Cerebellar nuclear complex (tissue), 1 donor: ENCODE measurements at places on chromosomes 13 and 19.

DNA sequence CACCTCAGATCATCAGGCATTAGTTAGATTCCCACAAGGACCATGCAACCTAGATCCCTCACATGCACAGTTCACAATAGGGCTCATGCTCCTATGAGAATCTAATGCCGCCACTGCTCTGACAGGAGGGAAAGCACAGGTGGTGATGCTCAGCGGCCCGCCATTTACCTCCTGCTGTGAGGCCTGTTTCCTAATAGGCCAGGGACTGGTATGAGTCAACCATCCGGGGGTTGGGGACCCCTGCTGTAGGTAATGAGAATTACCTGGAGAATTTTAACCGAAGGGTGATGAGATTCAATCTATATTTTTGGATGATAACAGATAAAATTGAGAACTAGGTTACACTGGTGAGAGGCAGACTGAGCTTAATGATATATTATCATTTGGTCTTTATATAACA is 101.4 kb downstream of the LACC1 start:
- DNase-seq, result no peak

GRCh38 chr13:110233181-110233950 is 73.6 kb downstream of the COL4A1 start:
- DNase-seq, result no peak

GRCh38 chr13:51158880-51159518 is 47.9 kb upstream of the C13orf42 start:
- DNase-seq, result no peak

DNA sequence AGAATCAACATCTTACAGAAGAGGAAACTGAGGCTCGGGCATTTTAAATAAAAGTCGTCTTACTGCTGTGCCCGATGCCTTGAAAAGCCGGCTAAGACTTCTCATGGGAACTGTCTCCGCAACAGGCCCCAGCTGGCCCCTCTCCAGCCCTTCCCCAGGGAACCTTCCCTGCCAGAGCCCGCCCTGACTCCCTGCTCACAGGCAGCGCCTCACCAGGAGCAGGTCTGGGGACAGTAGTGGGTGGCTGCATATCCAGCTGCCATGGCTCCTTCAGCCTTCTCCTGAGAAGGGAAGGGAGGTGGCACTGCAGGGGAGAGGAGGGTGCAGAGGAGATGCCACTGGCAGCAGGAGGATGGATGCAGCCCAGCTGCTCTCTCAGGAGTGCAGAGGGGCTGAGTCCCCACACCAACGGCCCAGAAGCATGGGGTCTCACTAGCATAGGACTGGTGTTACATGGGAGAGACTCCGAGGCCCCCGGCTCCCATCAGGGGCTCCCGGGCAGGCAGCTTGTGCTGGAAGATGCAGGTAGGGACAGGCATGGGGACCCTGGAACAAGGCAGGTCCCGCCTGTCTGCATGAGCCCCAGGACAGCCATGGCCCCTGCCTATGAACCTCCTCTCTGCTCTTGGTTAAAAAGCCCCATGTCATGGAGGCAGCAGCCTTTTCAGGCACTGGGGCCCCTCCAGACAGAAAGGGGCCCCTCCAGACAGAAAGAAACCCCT is 216.4 kb upstream of the SGCG start:
- no peak for DNase-seq

DNA sequence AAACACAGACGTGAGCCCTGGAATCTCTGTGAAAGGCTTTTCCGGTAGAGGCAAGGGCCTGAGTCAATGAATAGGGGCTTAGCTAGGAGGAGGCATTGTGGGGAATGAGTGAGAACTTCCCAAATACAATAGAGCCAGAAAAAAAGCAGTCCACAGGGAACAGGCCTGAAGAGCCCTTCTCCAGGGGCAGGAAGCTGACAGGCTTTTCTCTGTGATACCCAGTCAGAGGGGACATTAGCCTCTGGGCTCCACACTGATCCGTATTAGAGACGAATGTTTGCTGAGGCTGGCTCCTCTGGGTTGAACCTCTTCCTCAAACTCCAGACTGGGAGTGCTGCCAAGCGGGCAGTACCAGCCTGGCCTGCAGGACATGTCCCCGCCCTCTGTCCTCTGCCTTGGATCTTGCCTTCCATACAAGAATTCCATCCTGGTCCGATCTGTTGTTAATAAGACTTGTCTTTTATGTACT is 2.3 kb downstream of the DHRS12 start:
- no peak for DNase-seq

DNA sequence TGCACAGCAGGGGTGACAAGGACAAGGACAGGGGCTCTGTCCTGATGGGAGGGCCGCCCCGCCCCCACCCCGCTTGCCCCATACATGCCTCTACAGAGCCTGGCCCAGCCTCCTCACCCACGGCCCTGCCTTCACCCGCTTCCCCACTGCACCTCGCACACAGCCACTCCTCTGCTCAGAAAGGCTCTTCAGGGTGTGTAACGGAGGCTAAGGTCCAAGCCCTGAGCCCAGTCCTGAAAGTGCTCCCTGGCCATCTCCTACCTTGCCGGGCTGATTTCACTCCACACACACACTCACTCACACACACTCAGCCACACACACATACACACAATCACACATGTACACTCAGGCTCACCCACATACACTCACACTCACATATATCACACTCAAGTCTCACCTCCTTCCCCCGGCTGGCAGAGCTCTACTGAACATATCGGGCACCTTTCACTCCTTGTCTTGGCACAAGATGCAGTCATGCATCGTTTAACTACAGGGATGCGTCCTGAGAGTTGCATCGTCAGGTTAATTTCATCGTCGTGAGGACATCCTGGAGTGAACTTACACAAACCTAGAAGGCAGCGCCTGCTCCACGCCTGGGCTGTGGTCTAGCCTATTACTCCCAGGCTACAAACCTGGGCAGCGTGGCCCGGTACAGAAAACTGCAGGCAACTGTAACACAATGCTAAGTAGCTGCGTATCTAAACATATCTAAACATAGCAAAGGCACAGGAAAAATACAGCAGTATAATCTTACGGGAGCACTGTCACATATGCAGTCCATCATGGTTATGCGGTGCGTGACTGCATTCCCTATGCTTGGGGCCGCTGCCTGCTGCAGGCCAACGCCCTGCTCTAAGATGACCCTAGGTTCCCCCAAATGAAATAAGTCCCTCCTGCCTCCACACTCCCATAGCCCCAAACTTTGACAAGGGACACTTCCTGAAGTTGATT is 13.1 kb downstream of the EPS15L1 start:
- DNase-seq, result no peak

- DNase-seq, result no peak
Observed at GRCh38 chr19:10338940-10339339, 484 bp downstream of the ICAM3 start.

DNA sequence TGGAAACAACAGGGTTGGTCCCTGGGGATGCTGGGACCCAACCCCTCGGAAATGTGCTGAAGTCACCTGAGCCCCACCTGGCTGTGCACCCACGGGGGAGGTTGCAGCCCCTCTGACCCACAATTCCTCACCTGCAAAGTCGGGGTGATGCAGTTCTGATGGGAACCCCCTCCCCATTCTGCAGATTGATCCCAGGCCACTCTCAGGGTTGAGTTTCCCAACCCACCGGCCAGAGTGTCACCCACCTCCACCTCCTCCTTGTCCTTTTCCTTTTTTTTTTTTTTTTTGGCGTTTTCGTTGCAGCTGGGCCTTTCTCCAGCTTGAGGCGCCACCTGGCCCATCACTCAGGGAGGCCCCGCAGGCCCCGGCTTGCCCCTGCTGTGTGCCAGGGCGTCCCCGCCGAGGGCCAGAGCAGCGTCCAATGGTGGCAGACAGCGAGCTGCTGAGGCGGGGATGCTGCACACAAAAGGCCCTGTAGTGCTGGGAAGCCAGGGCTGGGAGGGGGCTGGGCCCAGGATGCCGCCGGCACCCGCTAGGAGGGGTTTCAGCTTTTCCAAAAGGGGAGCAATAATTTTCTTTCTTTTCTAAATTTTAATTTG is 4.6 kb downstream of the PIK3R2 start:
- DNase-seq, result no peak

DNA sequence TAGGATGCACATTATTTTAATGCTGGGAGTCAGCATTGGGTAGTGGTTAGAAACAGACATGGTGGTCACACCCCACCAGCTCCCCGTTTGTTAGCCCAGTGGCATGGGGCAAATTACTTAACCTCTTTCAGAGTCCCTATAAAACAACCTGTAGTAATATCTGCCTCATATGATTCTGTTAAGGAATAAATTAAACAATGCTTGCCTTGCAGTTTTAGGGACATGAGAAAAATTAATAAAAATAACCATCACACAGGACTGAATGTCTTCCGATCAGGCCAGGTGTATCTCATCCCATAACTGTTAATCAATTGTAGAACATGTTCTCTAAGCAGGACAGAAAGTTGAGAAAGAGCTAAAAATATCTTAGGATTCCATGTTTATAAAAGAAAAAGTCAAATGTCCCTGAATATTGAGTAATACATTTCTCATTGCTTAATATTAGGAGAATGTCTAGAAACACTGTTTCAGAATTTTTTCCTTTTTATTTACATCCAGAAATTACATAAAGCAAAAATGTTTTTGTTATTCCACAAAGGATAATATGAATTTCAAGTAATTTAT is 196.5 kb downstream of the GPC6 start:
- no peak for DNase-seq

DNA sequence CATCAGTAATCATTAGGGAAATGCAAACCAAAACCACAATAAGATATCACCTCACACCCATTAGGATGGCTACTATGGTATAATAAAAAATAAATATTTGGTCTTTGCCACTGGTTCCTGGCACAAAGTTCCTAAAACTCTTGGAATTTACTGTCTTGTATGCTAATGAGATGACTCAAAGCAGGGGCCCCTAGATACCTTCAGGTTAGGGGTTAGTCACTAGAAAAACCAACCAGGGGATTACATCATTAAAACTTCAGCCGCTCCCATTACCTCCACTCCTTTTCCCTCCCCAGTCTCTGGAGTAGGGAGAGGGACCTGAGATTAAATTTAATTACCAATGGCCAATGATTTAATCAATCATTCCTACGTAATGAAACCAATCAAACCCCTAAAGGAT is 49.6 kb downstream of the THSD1 start:
- no peak for DNase-seq

GRCh38 chr19:8107301-8107903 is 42.0 kb downstream of the FBN3 start:
- DNase-seq, result no peak

DNA sequence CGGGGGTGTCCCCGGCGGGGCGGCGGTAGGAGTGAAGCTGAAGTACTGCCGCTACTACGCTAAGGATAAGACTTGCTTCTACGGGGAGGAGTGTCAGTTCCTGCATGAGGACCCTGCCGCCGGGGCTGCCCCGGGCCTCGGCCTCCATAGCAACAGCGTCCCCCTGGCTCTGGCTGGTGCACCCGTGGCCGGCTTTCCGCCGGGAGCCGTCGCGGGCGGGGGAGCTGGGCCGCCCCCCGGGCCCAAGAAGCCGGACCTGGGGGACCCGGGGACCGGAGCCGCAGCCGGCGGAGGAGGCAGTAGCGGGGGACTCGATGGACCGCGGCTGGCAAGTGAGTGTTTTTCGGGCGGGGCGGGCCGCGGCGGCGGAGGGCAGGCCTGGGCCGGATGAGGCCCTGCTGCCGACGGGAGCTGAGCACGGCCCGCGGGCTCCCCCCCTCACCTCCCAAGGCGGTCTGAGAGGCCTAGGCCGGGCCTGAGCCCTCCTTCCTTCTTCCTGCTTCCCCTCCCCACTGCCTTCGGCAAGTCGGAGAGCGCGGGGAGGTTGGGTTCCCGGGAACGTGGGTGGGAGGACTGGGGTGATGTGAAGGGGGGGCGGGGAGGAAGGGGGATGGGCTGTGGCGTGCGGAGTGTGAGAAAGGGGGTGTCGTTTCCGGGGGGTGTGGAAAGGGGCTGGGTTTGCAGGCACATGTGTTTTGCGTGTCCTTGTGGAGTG is 568 bp downstream of the PAN3 start:
- no peak for DNase-seq

DNA sequence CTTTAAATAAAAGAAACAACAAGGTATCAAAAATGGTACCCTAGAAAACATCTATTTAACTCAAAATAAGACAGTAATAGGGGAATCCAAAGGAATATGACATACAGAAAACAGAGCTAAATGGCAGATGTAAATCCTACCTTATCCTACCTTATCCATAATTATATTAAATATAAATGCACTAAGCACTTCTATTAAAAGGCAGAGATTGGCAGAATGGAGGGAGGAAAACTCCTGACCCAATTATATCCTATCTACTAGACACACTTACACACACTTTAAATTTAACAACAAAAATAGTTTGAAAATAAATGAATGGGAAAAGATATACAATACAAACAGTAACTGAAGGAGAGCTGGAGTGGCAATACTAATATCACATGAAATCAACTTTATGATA is 14.4 kb downstream of the RNASEH2B start:
- DNase-seq, result no peak
